Right lobe of liver (tissue), 6 donors: ENCODE measurements at places on chromosomes 16 and 17. TPM values are rescaled to one million over a fixed set of nuclear protein-coding genes. Genes with fewer than 3 reads are reported as not detected.

Gene CCL16
- total RNA-seq, result 33.2 TPM

DNA sequence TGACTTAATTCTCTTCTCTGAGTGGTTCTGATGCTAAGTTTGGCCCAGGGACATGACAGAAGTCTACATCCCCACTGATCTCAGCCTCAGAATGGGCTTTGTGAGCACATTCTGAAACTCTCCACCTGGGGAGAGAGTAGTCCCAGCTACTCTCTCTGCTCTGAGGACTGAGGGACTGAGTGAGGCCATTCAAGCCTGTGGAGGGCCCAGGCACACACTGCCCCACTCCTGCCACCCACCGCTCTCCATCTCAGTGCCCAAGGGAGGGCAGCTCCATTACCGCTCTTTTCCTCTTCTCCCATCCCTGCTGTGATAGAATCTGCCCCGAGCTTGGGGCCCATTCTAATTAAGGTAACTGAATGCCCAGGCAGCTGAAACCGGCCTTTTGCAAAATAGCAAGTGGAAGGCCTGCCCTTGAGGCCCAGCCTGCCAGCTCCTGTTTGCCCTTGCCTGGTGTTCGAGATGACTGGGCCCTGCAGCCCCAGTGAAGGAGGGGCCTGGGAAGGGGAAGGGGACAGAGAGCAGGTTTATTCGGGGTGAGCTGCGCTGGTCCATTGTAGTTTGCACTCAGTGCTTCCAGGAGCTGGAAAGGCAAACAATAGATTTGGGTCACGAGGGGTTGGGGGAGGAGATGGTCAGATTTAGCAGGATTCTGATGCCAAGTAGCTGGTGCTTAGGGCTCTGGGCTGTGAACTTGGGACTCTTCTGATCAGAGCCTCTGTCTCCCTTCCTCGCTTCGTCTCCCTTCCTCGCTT lies 76.2 kb downstream of the RAB11FIP4 start:
- H3K4me1 ChIP-seq, result no peaks in the 10 kb centered on the region
- DNase-seq, result peak; percentile 76
- no peak overlapping the region for H3K4me3 ChIP-seq

DNA sequence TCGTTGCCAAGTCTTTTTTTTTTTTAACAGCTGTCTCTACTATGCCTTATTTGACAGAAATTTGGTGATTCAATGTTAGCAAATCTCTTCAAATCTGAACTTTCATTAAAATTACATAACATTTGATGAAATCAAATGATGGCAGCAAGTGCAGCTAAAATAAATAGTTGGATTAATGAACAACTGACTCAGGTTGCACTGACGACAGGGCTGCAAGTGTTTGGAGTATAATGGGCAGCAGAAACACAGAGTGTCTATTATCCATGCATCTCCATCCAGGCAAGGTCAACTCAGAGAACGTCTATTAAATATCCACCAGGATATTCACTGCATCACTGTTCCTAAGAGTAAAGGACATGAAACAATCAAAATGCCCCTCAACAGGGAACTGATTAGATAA lies 109.8 kb downstream of the SLC39A11 start:
- H3K27ac ChIP-seq, result peak overlapping the region; percentile 56
- peak overlapping the region; percentile 5 for H3K4me3 ChIP-seq
- no peaks in the 10 kb centered on the region for H3K27me3 ChIP-seq

Gene KRT12
- not detected for total RNA-seq

DNA sequence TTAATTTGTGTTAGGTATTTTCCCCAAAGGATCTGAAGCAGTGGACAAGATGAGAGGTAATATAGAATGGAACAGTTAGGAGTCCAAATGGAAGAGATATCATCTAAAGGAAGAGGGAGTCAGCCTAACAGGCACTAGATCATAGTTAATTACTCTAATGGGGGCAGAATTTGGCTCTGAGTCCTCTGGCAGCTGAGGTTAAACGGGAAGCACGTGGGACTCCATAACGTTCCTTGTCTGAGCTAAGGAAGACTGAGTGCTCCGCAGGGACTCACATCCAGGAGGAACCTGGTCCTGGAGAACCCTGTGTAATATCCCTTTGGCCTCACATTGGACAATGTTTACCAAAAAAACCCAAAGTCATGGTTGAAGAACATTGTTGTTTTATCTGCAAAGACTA lies 46.6 kb upstream of the TEX2 start:
- no peak overlapping the region for H3K27ac ChIP-seq
- H3K27me3 ChIP-seq, result no peaks in the 10 kb centered on the region
- H3K36me3 ChIP-seq, result no peaks in the 10 kb centered on the region
- no peak for DNase-seq

- no peaks in the 10 kb centered on the region for H3K27me3 ChIP-seq
- H3K27ac ChIP-seq, result no peak overlapping the region
- peak; percentile 37 for DNase-seq
- no peaks in the 10 kb centered on the region for H3K4me1 ChIP-seq
Observed at GRCh38 chr16:84712138-84712671, 12.4 kb downstream of the USP10 start.

- peaks cover 11% of the 10 kb centered on the region for H3K4me1 ChIP-seq
- H3K36me3 ChIP-seq, result no peaks in the 10 kb centered on the region
- no peak for DNase-seq
- H3K27ac ChIP-seq, result no peak overlapping the region
- no peak overlapping the region for H3K4me3 ChIP-seq
Observed at GRCh38 chr16:53736297-53736696, 32.3 kb downstream of the FTO start.

DNA sequence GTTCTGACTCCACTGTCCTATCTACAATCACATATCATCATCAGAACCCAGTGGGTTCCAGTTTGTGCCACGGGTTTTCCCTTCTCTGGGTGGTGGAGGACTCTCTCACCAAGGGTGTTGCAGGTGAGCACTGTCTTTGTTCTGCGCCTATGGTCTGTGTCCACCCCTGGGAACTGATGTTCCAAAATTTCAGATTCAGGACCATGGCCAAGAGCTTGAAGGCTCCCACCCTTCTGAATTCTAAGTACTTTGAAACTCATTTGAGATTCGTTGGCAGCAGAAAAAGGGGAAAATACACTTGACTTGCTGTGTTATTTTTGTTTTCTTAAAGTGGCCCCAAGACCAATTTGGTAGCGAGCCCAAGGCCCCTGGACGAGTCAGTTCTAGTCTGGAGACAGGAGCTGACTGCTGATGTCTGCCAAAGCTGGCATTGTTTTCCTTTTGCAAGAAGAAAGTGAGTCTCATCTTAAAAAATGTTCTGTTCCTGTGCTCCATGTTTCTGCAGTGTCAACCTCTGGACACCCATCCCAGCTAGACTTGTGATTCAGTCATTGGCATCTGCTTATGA lies 310.9 kb downstream of the HAPSTR1 start:
- H3K36me3 ChIP-seq, result no peaks in the 10 kb centered on the region
- H3K4me1 ChIP-seq, result no peaks in the 10 kb centered on the region
- no peak overlapping the region for H3K4me3 ChIP-seq

DNA sequence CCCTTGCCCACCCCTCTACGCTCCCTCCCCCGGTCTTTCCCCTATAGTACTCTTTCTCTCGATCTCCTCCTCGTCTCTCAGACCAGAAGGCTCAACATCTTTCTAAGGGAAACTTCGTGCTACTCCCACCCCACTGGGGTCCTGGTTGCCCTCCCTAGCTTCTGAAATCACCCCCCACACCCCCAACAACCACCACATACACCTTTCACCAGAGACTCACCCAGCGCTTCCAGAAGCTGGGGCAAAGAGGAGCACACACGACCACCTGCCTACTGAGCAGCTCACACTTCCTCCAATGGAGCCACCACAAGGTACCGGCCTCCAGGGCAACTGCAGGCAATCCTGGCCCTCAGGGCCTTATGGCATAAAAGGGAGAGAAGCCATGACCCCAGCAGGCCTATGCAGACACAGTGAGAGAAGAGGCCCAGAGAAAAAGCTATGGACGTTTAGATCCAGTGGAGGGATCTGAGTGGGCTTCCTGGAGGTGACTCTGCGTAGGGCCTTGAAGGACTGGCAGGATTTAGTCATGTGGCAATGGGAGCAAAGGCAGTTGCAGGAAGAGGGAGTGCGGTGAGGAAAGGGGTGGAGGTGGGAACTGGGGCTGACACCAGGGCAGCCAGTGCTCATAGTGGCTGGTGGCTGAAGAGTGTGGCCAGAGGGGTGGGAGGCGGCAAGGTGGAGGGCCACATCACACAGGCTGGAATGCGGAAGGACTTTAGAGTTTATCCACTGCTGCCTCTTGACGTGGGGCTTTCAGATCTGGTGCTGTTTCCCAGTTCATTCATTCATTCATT lies 12.1 kb upstream of the TMEM92 start:
- H3K36me3 ChIP-seq, result no peaks in the 10 kb centered on the region
- H3K4me1 ChIP-seq, result peaks cover 7% of the 10 kb centered on the region
- no peak overlapping the region for H3K4me3 ChIP-seq
- H3K27ac ChIP-seq, result no peak overlapping the region
- H3K27me3 ChIP-seq, result no peaks in the 10 kb centered on the region

Gene TP53TG3D
- not detected for total RNA-seq

Gene TMC7
- 0.33 TPM for total RNA-seq

Gene ARHGAP44
- 0.49 TPM for total RNA-seq

Gene SLFN13
- 0.68 TPM for total RNA-seq

Gene KIF2B
- not detected for total RNA-seq

DNA sequence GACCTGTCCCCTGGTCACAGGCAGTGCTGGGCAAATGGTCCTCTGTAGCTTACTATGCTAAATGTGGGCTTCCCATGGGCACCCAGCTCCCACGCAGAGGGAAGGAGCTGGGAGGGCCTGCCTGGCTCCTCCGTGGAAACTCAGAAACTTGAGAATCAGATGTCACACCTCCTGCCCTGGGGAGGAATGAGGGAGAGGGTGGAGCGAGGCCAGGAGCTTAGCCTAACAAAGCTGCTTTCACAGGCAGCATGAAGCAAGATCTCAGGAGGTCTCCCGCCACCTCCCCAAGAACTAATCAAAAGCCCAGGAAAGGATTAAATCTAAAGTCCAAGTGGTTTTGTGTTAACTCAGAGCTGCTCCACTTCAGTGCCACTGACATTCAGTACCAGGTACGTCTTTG lies 33.6 kb upstream of the XYLT2 start:
- H3K27ac ChIP-seq, result no peak overlapping the region
- H3K27me3 ChIP-seq, result no peaks in the 10 kb centered on the region
- no peak overlapping the region for H3K4me3 ChIP-seq
- H3K36me3 ChIP-seq, result no peaks in the 10 kb centered on the region

DNA sequence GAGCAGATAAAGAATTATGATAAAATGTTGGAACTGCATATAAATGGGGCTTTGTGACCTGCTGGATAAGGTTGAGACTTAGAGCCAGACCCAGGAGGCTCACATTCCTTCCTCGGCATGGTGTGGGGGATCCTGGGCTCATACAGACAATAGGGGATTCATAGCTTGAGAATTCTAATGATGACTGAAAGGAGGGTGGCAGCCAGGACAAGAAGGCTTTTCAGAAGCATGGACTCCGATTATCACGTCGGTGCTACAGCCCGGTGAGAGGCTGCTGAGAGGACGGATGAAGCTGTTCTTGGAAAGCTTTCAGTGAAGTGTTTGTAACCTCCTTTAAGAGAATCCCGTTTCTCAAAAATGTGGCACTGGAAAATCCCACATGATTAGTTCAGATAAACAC lies 167.2 kb downstream of the ANKFN1 start:
- no peaks in the 10 kb centered on the region for H3K36me3 ChIP-seq
- H3K4me1 ChIP-seq, result no peaks in the 10 kb centered on the region
- H3K27ac ChIP-seq, result no peak overlapping the region
- no peak for DNase-seq
- H3K27me3 ChIP-seq, result no peaks in the 10 kb centered on the region
